NCI-H146 (cell line): ENCODE measurements at places on chromosomes 7 and 10.

- DNase-seq = peak; percentile 41
Measured at GRCh38 chr7:156889089-156889488, 3.9 kb downstream of the LMBR1 start.

- no peak for DNase-seq
Measured at GRCh38 chr7:36571190-36571560, 153.1 kb downstream of the AOAH start.

DNA sequence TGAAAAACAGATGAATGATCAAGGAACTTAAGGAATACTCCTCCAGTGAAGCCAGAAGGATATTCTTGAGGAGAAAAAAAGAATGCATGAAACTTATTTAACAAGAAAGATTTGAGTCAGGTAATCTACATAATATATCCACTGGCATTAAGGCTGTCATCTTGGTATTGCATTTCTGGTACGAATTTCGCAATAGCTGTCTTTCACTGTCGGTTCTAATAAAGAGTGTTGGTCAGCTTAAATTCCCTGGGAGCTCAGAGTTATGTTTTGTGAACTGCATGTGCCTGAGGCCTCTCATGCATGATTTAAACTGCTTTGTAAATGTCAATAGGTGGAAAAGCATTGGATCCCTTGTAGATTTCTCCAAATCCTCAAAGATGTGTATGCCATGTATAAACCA lies 565.3 kb upstream of the GALNT17 start:
- DNase-seq = no peak

DNA sequence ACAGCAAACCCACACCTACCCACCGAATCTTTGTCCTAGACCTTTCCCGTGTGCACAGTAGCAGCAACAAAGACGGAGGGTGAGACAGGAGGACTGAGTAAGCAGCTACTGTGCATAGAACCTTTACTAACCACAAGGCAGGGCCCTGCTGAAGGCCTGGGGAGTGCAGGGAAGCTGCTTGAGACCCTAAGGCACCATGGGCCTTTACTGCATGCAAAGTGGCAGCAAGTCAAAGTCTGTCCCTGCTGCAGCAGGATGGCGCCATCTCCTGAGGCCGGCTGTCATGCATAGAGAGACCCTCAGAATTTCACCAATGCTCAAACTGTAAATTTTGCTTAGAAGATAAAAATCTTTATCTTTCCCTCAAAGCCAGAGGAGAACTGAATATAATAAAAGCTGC lies 610.5 kb downstream of the ACTR3B start:
- no peak for DNase-seq

- DNase-seq = no peak
Measured at GRCh38 chr7:159015454-159016410, 128.9 kb downstream of the VIPR2 start.

- no peak for DNase-seq
Measured at GRCh38 chr10:113626809-113627355, 37.0 kb downstream of the NRAP start.

DNA sequence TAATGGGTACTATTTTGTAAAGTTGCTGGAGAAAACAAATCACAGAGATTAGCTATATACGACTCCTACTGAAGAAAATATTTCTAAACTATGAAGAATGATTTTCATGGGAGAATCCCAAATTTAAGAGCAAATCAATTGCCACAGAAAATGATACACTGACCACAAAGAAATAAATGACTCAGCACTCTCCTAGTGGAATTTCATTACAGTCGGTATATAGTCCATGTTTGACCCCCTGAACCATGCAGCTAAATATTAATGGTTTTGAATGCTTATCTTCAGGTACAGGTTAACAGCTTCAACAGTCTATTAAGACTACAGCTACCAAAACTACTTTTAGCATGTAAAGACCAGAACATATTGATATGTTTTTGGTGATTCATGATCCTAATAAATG lies 65.0 kb downstream of the IDE start:
- DNase-seq = no peak

GRCh38 chr10:30822693-30823465 lies 193.3 kb upstream of the LYZL2 start:
- no peak for DNase-seq

GRCh38 chr10:59536167-59537014 lies 173.3 kb downstream of the SLC16A9 start:
- peak; percentile 25 for DNase-seq

DNA sequence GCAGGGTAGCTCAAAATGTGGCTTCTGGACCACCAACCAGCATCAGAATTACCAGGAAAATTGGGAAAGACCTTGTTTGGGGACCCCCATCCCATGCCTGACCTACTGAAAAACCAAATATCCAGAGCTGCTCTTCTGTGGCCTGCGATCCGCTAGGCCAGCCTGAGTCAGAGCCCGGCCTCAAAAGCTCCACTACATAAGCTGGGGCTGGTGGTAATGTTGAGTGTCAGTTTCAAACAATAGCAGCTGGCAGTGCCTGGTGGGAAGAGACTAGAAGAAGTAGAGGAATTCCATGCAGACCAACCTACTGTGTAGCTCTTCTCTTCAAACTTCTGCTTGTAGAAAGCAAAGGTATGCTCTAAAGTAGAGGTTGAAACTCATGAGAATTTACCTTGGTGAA lies 52.0 kb downstream of the KLRG2 start:
- no peak for DNase-seq

DNA sequence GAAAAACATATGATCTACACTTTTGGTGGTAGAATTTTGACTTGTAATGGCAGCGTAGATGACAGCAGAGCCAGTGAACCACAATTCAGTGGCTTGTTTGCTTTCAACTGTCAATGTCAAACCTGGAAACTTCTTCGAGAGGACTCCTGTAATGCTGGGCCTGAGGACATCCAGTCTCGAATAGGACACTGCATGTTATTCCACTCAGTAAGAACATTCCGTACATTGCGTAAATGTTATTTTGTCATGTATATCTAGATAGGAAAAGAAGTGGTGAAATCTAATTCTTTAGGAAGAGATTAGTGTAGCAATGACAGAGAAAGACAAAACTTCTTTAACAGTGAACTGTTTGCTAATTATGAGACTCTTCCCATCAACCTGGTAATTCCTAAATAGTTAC lies 112.9 kb downstream of the PODXL start:
- no peak for DNase-seq

DNA sequence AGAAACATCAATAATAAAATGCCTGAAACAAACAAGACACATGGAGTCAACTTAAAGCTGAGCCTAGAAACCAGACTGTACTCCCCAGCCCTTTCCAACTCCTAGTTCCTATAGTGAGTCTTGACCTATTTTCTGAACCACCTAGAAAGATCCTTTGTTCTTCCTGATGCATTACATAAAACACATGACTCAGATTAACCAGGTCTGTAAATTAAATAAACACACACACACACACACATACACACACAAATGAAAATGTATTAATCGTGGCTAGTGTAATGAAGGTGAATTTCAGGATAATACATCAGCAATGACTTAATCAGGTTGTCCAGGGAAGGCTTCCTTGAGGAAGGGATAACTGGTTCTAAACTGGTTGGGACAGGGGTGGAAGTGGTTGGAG lies 104.7 kb downstream of the ST8SIA6 start:
- no peak for DNase-seq

- no peak for DNase-seq
Measured at GRCh38 chr10:112959207-112959838, 9.3 kb downstream of the TCF7L2 start.

DNA sequence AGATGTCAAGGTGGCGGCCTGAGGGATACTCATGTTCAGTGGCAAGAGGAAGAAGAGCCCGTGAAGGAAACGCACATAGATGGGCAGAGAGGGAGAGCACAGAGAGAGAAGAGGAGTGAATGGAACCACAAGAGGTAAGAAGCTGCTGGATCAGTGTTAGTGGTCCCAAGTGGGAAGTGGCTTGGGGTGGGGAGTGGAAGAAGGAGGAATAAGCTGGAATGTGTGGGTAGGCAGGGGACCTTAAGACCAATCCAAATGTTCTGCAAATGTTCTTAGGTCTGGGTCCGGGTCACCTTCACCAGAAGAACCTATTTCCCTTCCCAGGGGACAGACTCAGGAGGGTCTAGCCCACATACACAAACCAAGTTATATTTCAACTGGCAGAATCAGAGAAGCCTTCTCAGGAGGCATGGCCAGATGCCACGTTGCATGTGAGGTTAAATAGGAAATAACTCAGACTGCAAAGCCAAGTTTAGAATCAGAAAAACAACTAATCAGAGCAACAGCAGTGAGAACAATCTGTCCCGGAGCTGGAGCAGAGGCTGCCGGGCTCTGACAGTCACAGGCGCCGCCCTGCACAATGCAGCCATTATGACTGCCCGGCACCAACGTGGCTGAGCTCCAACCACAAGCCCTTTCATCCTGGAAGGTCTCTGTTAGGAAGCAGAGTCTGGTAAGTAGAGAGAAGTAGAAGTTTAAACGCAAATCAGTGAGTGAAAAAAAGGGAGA lies 78.6 kb upstream of the ARMC3 start:
- no peak for DNase-seq

DNA sequence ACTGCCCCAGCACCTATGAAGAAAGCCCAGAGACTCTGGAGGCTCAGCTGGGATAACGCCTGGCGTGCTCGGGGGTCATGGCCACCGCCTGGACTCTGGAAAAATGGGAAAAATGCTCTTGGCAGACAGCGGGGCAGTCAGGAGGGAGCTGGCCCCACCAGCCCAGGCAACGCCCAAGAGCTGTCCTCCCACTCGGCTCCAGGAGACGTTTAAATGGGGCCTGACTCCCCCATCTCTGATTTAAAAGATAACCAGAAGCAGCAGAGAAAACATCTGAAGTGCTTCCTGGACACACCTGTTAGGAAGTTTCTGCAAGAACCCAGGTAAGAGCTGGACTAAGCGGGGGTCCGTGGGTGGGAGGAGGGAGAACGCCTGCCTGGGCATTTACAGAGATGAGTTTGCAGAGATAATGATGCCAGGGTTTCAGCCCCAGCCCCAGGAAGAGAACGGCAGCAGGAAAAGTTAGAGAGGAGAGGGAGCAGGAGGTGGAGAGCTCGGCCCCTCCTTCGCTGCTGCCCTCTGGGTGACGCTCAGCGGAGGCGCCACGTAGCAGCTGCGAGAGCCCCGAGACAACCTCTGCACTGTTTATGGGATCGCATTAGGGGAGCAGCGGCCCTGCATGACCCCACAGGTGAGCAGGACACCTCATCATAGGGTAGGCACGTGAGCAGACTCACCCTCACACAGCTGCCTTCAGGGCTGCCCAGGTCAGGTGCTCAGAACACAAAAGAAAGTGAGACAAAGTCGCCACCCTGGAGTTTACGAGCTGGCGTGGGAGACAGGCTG lies 83.5 kb upstream of the INSIG1 start:
- peak; percentile 30 for DNase-seq

GRCh38 chr10:103685880-103686669 lies 169.3 kb downstream of the SH3PXD2A start:
- peak; percentile 76 for DNase-seq

GRCh38 chr10:124417895-124418725 lies 613 bp downstream of the OAT start:
- DNase-seq = peak; percentile 74

GRCh38 chr10:66862687-66863258 lies 63.1 kb upstream of the LRRTM3 start:
- DNase-seq = no peak

DNA sequence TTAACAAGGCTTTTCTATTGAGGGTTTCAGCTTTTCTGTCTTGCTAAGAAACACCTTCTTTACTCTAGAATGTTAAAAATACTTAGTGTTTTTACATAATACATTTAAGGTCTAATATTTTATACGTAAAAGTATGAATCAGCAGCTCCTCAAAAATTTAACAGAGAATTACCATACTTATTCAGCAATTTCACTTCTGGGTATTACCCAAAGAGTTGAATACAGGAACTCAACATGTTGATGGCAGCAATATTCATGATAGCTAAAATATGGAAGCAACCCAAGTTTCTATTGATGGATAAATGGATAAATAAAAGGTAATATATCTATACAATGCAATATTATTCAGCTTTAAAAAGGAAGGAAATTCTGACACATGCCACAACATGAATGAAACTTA lies 9.7 kb upstream of the OR13A1 start:
- no peak for DNase-seq

GRCh38 chr10:101256387-101256786 lies 27.1 kb upstream of the LBX1 start:
- no peak for DNase-seq

DNA sequence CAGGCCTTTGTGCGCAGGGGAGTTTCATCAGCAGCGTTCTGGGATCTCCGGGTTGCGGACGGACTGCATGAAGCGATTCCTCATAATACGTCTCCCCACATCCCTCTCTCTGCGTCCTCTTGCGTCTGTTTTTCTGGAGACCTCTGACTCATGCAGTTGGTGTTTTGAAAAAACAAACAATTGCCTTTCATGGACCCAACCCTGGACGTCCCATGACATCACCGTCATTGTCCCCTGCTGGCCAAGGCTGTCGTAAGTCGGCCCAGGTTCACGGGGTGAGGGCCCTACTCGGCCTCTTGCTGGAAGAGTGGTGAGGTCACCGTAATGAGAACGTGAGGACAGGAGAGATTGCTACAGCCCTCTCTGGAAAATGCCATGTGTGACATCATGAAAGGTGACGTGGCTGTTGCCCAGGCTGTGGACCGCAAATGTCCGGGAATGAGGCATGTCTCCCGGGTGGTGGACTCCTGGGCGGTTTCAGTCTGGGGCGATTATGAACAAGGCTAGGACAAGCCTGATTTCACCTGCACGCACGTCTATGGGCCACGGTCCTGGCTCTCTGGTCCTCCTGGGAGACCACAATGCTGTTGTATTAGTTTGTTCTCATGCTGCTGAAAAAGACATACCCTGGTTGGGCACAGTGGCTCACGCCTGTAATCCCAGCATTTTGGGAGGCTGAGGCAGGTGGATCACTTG lies 9.8 kb upstream of the MAFK start:
- DNase-seq = no peak

DNA sequence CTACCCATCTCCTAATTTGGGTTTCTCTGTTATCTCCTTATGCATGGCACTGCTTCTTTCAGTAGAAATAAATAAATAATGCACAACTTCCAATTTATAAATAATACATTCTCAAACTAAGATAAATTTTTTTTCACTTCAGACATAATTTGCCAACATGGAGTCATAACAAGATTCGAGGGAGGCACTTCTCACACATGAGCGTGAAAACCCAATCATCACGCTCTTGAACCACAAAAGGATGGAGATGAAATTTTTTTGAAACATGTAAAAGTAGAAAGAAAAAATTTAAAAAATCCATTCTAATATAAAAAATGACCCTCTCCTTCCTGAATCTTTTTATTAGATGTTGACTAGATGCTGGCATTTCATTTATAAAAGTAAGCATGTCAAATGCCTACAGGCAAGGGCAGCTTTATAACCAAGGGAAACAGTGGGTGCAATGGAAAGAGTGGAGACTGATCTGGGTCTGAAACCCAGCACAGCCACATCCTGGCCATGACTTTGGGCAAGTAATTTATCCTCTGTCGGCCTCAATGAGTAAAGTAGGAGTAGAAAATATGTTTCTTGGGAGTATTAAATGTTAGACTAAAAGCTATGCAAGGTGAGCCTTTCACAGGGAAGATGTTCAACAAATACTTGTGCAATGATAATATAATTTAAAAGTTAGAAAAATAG lies 185.0 kb downstream of the STK31 start:
- DNase-seq = no peak

DNA sequence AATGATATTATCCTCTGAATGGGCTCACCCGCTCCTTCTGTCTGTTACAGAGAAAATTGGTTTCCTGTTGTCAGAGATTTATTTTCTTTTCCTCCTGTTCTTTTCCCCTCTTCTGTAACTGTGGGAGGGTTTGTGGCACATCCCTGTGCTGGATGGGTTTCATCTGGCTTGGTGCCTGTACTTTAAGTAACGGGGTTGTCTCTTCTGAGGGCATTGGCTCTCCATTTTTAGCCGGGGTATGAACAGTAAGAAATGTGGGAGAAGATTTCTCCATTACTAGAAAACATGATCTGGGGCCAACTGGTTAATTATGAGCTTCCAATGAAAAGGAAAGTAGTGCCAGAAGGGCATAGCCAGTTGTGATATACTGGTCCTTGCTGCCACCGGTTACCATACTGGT lies 142.6 kb downstream of the SND1 start:
- DNase-seq = no peak
